ENCODE measurements at places on chromosomes 1 and 21.

GRCh38 chr21:35538386-35538785 is 489.3 kb upstream of the RUNX1 start:
- DNase-seq: no peak

DNA sequence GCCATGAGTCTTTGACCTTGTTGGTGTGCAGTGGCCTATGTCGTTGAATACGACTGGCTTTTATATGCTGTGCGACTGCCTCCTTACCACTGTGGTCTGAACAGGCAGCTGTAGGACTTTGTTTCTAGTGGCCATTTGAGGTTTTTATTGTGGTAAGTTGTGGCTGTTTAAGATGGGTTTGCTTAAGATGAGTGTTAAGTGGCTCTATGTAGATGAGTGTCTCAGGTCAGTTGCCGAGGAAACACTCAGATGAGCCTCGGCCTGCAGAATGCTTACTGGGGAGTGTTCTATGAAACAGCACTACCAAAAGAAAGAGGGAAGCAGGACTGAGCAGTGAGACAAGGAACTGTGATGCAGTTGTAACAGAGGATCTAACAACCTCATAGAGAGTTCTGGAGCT is 14.9 kb upstream of the CD1C start:
- no peak for DNase-seq

- DNase-seq: no peak
These were observed 278.0 kb downstream of the MRPL39 start for GRCh38 chr21:25329227-25329825.

GRCh38 chr21:35507181-35507759 is 458.2 kb upstream of the RUNX1 start:
- DNase-seq: no peak

DNA sequence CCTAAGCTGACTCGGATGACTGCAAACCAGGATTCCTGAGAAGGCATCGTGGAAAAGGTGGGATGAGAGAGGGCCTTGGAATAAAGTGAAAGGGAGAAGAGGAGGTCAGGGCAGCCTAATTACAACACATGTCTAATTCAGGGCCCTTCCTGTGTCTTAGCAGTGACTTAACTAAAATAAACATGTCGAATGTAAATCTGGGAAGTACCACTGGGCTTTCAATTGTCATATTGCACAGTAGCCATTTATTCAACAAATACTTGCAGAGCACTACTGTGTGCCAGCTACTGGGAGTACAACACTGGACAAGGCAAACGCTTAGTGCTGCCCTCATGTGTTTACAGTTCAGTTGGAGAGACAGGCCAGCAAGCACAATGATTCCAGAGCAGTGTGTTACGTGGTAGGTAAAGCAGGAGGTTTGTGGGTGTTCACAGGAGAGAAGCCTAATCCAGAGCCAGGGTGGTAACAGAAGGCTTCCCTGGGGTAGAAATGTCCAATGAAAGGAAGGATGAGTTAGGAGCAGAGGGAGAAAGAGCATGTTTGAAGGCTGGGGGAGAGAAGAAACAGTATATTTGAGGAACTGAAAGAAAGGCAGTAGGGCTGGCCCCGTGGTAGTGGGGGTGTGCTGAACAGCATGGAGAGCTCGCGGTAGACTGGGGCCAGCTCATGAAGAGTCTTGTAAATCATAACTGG is 38.0 kb upstream of the RASAL2 start:
- no peak for DNase-seq

DNA sequence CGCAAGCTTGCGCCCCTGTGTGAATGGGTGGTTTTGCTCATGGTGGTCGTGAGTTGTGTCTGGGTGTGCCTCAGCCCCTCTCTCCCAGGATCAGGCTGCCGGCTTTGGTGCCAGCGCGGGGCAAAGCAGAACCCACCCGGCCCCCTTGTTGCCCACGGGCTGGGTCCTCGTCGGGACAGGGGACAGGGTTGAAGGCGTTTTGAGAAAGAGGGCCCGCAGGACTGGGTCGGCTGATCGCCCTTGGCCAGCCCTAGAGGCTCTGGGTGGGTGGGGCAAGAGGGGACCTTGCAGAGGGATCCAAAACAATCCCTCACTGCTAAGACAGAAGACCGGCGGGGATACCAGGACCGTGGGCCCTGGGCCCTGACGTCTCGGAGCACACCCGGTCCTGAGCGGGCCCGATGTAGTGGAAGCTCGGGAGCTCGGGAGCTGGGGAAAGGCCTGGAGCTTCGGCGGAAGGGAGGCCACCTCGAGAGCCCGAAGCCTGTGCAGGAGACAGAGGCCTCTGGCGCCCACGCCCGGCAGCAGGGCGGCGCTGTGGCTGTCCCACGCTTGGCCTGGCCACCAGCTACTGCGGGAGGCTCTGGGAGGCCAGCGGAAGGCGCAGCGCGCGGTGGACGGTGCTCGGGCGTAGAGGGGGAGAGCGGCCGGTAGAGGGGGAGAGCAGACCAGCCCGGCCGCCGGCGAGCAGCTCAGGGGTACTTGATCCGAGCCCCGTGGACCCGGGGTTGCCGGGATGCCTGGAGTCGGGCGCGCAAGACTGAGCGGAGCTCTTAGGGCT is 2.8 kb upstream of the ZNF678 start:
- DNase-seq: no peak

- DNase-seq: no peak
These were observed 726 bp upstream of the CYB5R1 start for GRCh38 chr1:202967684-202968281.

GRCh38 chr1:20648946-20649345 is 12.2 kb downstream of the DDOST start:
- no peak for DNase-seq

DNA sequence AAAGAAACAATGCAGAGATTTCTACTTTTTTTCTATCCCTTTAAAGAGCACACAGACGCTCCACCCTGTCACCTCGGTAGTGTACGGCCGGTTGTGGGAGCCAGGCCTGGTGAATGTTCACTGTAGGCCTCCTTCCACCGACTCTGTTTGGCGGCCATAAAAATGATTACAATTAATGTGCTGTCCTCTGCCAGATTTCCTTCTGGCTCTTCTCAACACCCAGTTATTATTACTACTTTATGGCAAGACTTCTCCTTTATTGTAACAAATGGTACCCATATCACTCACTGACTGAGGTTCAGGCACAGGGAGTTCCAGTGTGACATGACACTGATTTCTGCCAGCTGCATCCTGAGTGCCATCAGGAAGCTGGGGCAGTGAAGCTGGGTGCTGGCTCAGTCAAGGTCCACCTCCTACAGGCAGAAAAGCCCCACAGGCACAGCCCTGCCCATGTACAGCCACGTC is 37.4 kb downstream of the GPR161 start:
- no peak for DNase-seq

GRCh38 chr21:31983120-31983519 is 110.3 kb downstream of the HUNK start:
- DNase-seq: no peak

- DNase-seq: no peak
These were observed 257.4 kb upstream of the CAMK1G start for GRCh38 chr1:209326076-209326475.

DNA sequence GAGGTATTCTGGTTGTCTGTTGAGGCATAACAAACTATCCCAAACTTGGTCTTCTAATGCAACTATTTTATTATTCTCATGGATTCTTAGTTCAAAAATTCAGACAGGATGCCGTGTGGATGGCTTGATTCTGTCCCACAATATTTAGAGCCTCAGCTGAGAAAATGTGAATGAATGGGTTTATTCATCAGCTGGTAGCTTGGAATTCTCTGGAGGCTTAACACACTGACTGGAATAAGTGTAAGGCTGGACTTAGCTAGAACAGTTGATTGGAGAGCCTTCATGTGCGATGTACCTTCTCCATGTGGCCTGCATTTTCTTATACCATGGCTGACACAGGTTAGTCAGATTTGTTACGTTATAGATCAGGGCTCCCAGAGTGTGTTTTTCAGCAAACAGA is 30.8 kb downstream of the TNNI3K start:
- no peak for DNase-seq

DNA sequence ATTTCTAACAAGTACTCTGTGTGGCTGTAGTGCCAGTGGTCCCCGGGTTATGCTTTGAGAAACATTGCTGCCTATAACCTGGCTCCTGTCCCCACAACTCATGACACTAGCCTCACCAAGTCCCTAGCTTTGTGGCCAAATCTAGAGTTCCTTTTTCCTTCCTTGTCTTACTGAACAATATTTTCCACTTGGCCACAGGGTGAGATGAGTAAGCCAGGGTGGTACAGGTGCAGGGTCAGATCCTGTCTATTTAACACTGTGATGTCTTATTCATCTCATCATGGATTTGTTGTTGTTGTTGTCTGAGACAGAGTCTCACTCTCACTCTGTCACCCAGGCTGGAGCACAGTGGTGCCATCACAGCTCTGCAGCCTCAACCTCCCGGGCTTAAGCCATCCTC is 18.6 kb downstream of the ARMH1 start:
- no peak for DNase-seq

DNA sequence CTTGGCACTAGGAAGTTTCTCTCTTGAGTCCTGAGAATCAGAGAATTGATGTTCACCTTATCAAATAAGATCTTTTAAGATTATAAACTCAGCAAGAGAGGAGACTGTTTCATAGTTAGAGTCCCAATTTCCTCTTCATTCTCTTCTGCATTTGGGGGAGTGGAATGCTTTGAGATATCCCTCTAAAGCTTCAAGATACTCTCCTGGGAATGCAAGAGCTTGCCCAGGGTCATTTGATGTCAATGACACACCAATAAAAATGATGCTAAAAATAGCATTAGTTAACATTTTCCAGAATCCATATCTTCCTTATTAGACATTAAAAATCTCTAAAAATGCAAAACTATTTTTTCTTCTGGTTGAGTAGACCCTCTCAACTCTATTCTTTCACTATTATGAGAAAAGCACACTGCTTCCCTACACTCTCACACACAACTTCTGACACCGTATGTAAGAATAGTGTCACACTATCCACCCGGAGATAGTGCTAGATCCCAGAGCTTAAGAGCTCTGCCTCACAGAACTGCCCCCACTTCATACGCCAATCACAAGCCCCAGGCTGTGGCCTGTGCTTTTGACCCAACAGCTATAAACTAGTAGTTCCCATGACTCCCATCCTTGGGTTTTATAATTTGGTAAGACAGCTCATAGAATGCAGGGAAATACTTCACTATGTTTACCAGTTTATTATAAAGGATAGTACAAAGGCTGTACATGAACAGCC is 399.9 kb upstream of the RUNX1 start:
- no peak for DNase-seq

- DNase-seq: no peak
These were observed 53.6 kb downstream of the OLIG1 start for GRCh38 chr21:33123374-33124123.

GRCh38 chr1:70331962-70332361 is 22.6 kb downstream of the ANKRD13C start:
- no peak for DNase-seq

DNA sequence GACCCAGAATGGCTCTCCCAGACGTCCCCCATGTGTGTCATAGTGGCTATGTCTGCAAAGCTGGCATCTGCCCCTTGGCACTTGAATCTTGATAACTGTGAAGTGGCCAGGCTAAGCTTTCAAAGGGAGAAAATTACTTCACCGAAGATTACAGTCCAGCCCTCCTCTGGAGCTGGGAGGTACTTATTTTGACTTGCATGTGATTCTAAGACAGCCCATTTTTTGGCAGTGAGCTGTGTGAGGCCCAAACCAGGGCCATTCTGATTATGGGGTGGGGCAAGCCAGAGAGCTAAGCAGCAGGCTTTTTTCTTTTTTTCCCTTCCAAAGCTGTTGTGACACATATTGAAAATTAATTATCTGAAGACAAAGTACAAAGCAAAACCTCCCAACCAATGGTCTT is 42.1 kb upstream of the C8B start:
- DNase-seq: no peak

- DNase-seq: peak; percentile 28
These were observed 39.1 kb downstream of the CLSTN1 start for GRCh38 chr1:9784508-9785133.

- DNase-seq: no peak
These were observed 294.4 kb downstream of the SDCCAG8 start for GRCh38 chr1:243550276-243550675.

GRCh38 chr1:111707906-111708305 is 31.3 kb downstream of the INKA2 start:
- DNase-seq: no peak

DNA sequence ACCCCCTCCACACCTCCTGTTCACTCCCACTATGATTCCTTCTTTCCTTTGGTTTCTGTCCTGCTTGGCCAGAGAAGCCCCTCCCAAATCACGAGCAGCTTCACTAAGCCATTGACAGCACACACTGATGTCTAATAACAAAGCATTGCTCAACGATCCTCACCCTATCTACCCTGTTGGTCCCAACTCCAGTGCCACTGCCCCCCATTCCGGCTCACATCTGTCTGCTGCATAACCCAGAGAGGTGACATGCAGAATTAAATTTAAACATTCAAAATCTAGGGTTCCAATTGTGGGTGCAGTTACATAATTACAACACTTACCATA is 236.9 kb downstream of the TTLL7 start:
- DNase-seq: no peak

GRCh38 chr1:208185801-208186231 is 58.4 kb downstream of the PLXNA2 start:
- DNase-seq: no peak

DNA sequence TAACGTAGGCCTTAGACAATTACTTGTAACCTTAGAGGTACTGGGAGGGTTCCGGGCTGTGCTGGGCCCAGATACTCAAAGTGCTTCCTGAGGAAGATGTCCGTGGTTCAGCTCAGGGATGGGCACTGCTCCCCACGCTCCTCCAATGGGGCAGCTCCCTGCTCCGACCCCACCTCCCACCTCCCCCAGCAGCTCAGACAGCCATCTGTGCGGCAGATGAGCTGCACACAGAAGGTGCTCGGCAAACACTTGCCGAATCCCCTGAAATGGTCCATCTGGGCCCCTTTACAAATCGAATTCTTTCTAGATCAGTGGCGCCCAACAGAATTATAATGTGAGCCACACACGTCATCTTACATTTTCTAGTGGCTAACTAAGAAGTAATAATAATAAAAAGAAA is 242.4 kb upstream of the RAB4A start:
- DNase-seq: no peak

Data from stimulated activated CD8-positive, alpha-beta memory T cell treated with anti-CD3 and anti-CD28 coated beads, Interleukin-4, amount 100 ng/mL, for 1 hour (primary cell).